NK-92 treated with Interleukin-12 subunit alpha and Interleukin-12 subunit beta, amount 100 ng/mL, for 24 hours (cell line): ENCODE measurements at places on chromosomes 6 and 20.

GRCh38 chr6:43215066-43215465 lies 14.2 kb downstream of the DNPH1 start:
- no peak for DNase-seq

DNA sequence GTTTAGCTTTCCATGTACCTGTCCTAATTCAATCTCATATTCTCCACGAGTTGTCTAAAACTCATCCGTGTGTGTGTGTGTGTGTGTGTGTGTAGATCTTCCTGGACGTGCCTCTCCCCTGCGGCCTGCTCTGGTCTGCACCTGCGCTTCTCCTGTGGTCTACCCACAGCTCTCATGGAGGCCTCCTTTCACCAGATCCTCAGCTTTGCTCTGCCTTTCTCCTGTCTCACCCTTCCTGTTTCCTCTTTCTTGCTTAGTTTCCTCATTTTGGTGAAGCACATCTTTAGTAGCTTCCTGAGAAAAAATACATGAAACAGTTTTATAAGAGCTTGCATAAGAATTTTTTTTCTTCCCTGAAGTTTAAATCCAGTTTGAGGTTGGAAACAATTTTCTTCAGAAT lies 18.1 kb downstream of the SLX4IP start:
- no peak for DNase-seq

DNA sequence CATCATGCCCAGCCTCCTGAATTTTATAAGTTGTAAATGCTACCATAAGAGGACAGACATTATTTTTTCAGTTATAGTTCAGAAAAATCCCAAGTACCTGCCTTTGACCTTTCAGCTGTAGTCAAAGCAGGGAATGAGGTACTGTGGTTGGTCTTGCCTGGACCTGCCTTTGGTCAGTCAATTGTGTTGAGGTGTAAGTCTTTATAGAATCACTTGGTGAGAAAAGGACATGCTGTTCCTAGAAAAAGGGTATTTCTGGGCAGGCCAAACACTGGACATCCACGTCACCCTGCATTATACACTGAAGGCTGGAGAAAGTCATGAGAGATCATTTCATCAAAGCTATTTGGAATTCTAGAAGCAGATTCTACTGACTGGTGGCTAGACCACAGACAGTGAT lies 40.3 kb downstream of the PEX7 start:
- no peak for DNase-seq

DNA sequence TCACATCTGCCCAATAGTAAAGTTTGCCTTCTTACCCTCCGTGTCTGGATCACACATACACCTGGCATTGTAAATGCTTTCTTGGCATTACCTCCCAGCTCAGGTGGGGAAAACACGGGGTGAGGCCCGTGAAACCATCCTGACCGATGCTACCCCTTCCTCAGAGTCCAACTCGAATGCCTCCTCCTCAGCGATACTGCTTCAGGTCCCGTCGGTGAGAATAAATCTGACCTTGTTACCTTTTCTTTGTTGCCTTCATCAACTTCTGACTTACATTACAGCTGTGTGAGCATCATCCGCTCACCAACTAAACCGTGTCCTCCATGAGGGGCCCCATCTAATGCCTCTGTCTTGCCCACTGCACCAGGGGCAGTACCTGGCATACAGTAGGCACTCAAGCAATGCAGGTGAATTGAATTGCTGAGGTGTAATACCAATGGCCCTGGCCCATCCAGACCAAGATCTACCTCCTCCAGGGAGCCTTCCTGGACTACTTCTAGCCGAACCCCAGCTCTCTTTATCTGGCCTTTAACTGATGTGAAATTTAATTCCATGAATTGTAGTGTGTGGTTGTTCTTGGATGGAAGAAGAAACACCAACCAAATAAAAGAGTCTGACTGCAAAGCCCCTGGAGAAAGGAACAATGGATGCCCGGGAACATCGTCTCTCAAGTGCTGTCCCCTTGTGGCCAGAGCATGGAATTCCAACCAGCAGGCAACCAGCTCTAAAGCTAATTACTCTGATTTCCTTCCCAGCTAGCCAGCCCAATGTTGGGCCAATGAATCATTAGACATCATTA lies 141.5 kb downstream of the ANKRD60 start:
- DNase-seq, result no peak

GRCh38 chr20:17799575-17800227 lies 99.9 kb downstream of the BANF2 start:
- DNase-seq, result no peak

DNA sequence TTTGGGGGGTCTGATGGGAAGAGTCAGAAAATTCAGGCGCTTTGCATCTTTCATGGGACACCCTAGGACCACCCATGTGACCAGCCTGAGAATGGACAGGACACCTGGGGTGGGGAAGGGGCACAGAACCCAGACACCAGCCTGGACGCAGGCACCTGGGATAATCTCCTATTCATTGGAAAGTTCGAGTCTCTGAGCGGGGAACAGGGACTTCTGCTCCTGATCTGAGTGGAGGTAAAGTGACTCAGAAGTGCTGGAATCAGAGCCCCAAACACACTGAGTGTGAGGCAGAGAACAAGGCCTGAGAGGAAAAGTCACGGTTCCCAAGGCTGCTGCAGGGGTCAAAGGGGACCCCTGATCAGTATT lies 1.4 kb downstream of the HLA-B start:
- DNase-seq, result no peak

DNA sequence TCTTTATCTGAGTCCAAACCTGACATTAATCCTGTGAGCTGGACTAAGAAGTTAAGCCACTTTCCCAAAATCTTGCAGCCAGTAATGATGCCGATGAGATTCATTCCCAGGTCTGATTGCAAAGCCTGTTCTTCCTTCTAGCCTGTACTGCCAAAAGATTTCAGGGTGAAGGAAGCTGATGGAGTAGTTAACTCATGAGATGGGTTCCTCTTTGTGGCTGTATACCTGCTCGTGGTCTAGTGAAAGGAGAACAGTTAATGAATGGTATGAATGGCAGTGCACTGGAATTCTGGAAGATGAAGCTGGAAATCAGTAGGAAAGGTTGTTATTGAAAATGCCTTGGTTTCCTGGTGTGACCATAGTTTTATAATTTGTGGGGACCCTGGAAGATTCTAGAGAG lies 112.0 kb downstream of the FYN start:
- DNase-seq, result no peak

GRCh38 chr6:99575544-99576227 lies 7.2 kb upstream of the CCNC start:
- DNase-seq, result no peak

DNA sequence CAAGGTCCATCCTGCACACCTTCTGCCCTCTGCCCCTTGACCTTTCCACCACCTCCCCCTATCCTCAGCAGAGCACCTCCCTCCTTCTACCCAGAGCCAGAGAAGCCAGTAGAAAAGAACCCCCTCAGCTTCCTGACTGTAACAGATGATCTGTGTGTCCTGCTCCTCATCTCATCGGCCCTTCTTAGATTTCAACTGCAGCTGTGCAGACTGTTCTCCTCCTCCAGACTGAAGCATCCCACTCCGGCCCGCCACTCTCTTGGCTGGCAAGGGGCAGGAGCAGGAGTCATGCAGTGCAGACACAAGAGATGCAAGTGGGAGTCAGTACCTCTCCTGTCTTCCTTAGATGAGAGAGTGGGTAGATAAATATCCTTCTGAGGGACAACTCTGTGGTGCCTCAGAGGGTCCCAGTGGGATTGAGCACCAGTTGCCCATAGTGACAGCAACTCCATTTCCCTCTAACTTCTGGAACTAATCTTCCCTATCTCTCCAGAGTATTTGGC lies 163.5 kb upstream of the MLN start:
- DNase-seq, result no peak

DNA sequence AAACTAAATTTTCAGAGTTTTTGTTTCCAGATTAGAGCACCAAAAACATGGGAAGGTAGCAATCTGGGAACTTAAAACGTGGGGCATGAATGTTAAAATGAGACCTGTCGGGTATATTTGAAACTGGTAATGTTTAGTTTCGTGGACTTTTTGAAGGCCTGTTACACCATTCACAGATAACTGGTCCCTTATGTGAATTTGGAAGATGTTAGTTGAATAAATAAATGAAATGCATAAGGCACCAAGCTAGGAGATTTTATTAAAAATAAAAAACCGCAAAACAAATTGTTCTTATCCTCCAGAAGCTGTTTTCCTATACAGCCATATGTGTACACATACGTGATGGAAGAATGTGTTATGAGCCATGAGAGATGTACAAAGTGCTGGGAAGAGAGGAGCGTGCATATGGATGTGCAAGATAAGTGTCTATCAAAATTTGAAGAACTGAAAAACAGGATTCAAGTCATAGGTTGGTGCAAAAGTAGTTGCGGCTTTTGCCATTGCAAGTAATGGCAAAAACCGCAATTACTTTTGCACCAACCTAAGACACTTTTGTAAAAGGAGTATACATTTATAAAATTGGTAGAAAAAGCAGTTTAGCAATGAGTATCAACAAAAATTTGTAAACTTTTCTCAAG lies 700 bp upstream of the MCUR1 start:
- no peak for DNase-seq

GRCh38 chr6:122673343-122673961 lies 63.2 kb downstream of the PKIB start:
- no peak for DNase-seq

GRCh38 chr6:35018746-35019145 lies 122.4 kb downstream of the TCP11 start:
- no peak for DNase-seq

GRCh38 chr6:109076377-109076776 lies 18.3 kb downstream of the SESN1 start:
- no peak for DNase-seq

DNA sequence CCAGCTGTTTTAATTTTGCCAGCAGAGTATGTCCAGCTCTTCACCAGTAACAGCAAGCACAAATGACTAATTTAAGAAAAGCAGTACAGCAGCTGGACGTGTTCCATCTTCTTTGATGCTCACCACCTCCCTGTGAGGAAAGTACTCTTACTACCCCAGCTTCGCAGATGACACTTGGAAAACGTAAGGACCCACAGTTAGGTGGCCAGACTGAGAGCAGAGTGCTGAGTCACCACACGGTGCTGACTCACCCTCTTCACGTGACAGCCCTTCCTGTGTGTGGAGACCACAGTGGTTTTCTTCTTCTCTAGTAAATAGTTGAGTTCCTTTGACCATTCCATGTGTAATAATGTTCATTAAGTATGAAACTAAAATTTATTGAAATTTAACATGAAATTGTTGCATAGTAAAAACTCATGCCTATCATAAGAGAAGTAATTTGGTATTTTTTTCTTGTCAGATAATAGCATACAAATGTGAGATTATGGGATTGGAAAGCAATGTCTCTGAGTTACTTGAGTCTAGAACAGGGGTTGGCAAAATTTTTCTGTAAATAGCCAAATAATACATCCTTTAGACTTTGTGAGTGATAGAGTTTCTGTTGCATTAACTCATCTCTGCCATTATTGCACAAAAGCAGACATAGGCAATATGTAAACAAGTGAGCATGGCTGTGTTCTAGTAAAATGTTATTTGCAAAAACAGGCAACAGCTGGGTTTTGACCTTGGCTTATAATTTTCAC lies 76.6 kb downstream of the SLX4IP start:
- peak; percentile 81 for DNase-seq

DNA sequence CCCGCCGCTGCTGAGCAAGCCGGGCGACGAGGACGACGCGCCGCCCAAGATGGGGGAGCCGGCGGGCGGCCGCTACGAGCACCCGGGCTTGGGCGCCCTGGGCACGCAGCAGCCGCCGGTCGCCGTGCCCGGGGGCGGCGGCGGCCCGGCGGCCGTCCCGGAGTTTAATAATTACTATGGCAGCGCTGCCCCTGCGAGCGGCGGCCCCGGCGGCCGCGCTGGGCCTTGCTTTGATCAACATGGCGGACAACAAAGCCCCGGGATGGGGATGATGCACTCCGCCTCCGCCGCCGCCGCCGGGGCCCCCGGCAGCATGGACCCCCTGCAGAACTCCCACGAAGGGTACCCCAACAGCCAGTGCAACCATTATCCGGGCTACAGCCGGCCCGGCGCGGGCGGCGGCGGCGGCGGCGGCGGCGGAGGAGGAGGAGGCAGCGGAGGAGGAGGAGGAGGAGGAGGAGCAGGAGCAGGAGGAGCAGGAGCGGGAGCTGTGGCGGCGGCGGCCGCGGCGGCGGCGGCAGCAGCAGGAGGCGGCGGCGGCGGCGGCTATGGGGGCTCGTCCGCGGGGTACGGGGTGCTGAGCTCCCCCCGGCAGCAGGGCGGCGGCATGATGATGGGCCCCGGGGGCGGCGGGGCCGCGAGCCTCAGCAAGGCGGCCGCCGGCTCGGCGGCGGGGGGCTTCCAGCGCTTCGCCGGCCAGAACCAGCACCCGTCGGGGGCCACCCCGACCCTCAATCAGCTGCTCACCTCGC lies 1.5 kb downstream of the ARID1B start:
- DNase-seq, result peak; percentile 54

DNA sequence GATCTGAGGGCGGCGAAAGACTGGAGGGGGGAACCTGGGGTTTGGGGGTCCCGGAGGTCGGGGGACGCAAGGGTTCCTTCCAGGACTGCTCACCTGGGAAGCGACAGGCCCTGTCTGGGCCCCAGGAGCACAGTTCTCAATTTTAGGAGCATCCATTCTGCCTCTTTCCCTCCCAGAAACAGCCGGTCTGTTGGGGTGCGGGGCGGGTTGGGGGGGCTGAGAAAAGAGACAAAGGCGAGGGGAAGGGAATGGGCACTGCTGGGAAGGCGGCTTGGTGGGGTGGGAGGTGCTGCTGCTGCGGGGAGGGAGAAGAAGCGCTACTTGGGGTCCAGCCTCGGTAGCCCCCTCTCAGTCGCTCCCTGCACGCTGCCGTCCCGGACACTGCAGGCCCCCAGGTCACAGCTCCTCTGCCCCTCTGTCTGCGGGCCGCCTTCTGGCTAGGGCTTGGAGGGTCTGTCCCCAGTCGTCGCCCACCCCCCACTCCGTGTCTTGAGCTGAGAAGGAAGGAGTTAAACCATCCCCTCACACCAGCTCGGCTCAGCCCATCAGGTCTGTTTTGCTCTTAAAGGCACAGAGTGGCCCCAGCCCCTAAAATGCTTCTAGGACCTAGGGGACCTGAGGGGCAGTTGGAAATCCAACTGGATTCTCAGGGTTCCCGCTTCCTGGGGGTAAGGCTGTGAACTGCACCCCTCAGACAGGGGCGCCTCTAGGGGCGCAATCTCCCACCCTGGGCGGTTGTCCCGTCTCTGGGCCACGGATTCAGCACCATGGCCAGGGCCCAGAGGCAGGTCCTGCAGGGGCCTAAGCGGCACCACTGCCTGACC lies 690 bp downstream of the GDAP1L1 start:
- DNase-seq, result no peak

- DNase-seq, result no peak
These were observed 12.2 kb downstream of the NFKBIL1 start for GRCh38 chr6:31559606-31559957.

- no peak for DNase-seq
These were observed 758.3 kb downstream of the KIF16B start for GRCh38 chr20:15814911-15815310.

GRCh38 chr20:44703183-44703925 lies 11.8 kb upstream of the CCN5 start:
- DNase-seq, result no peak

GRCh38 chr6:124721331-124721730 lies 240.9 kb upstream of the RNF217 start:
- DNase-seq, result no peak
